ENCODE measurements at places on chromosomes 11 and 22. TPM values are rescaled to one million over a fixed set of nuclear protein-coding genes. Genes with fewer than 3 reads are reported as not detected.

- no peak for DNase-seq
Observed at GRCh38 chr11:66142370-66143263, 72.5 kb downstream of the PACS1 start.

KREMEN1 gene
- total RNA-seq = 30.4 TPM

PGR gene
- total RNA-seq = 0.10 TPM

- DNase-seq = no peak
Observed at GRCh38 chr11:3220101-3220500, 1.5 kb upstream of the MRGPRG start.

DNA sequence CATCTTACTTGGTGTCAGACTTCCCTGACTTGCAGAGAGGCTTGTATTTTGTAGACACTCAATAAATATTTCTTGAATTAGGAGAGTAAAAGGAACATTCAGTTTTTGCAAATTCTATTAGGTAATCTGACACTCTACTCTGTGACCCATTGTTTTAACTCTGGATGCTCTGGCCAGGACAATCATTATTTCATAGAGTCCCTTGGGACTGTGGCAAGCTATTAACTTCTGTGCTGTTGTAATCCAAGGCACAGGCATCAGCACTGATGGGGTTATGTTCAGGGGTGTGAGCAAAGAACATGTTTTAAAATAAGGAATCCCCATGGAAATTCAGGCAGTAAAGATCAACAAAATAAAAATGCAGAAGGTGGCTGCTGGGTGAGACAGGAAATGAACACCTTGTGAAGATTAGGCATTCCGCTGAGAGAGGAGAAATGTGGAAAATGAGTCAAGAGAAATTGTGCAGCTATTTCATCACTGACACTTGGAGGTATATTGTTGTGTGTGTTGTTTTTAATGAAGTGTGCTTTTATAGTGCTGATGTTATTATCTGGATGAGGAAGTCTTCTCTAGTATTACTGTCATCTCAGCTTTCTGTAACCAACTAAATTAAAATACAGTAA lies 175.2 kb downstream of the WNT11 start:
- DNase-seq = no peak

PANX3 gene
- not detected for total RNA-seq

GGTLC2 gene
- not detected for total RNA-seq

GRCh38 chr11:67588136-67588503 lies 4.5 kb downstream of the GSTP1 start:
- DNase-seq = no peak

- DNase-seq = no peak
Observed at GRCh38 chr11:44397586-44398178, 87.7 kb upstream of the ALX4 start.

OR52E8 gene
- not detected for total RNA-seq

- DNase-seq = no peak
Observed at GRCh38 chr11:12008790-12009616, 577 bp upstream of the DKK3 start.

- DNase-seq = no peak
Observed at GRCh38 chr22:46855681-46856080, 93.2 kb downstream of the TBC1D22A start.

- DNase-seq = no peak
Observed at GRCh38 chr11:64067230-64067993, 31.7 kb downstream of the FLRT1 start.

GRCh38 chr11:64220271-64220670 lies 5.7 kb downstream of the TRPT1 start:
- DNase-seq = no peak

SLC17A6 gene
- total RNA-seq = 0.10 TPM

TENM4 gene
- total RNA-seq = 27.2 TPM

DNA sequence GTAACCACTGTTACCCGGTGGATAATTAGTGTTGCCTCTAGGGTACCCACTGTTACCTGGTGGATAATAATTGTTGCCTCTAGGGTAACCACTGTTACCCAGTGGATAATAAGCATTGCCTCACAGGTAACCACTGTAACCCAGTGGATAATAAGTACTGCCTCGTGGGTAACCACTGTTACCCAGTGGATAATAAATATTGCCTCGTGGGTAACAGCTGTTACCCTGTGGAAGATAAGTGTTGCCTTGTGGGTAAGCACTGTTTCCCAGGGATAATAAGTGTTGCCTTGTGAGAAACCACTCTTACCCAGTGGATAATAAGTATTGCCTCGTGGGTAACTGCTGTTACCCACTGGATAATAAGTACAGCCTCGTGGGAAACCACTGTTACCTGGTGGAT lies 9.3 kb upstream of the NXPE4 start:
- no peak for DNase-seq

DNA sequence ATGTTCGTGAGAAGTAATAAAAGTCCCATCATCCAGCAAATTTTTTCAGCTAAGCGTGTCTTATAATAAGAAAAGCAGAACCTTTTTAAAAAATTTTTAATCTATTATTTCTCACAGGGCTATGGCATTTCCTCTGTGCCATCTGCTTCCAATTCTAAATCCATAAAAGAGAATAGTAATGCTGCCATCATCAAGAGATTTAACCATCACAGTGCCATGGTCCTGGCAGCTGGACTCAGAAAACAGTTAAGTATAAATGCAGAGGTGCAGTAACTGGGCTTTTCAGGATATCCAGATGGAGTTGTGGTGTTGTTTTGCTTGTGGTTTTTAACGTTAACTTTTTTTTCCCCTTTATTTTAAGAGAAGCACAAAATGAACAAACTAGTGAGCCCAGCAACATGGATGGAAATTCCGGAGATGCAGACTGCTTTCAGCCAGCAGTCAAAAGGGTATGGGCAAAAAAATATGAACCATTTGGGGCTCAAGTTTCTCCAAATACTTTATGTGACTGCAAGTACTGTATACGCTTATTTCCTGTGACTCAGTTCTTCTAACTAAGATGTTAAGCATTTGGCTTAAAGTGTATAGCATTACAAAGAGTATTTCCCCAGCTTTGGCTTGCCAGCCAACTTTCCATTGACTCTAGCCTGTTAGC lies 25.2 kb downstream of the GTF2H1 start:
- DNase-seq = peak; percentile 48

KRTAP5-1 gene
- 0.30 TPM for total RNA-seq

DNA sequence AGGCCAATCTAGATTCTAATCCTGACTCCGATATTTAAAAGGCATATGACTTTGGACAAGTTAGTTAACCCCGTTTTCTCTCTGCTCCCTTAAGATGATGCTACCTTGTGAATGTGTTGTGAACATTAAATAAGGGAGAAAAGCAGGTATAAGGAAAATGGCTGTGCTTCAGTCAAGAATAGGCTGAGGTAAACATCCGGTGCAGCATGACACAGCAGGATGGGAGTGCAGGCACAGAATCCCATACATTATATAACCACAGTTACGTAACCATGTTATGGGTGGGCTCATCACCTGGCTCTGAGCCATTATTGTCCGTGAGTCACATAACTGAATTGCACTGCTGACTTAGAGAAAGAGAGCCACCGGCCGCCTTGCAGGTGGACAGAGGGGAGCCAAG lies 382.2 kb upstream of the ANO5 start:
- DNase-seq = no peak

VPS11 gene
- total RNA-seq = 25.4 TPM

GRCh38 chr22:47172771-47173534 lies 410.5 kb downstream of the TBC1D22A start:
- no peak for DNase-seq

- no peak for DNase-seq
Observed at GRCh38 chr22:41722496-41722895, 23.2 kb downstream of the MEI1 start.

PRG3 gene
- 2.9 TPM for total RNA-seq

DNA sequence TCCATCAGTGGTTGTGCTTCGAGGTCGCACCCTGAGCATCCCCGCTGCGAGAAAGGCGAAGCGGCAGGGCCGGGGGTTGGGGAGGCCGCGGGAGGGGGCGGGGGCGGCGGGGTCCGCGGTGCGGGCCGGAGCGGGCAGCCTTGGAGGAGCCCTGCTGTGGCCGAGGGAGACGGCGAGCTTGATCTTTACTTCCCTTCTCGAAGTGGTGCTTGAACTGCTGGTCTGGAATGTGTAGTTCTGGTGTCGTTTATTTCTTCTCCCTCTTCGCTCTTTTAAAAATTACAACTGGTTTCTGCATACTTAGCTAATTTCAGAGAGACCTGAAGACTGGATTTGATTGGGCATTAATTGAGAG lies 1.1 kb downstream of the APLP2 start:
- no peak for DNase-seq

SERPIND1 gene
- not detected for total RNA-seq
